Activated gamma-delta T cell treated with Interleukin-2 at 50 U/mL for 16 hours (primary cell): ENCODE measurements at places on chromosomes 16 and 17.

- no peak for DNase-seq
These were observed 94.3 kb downstream of the C17orf67 start for GRCh38 chr17:56739376-56739775.

- no peak for DNase-seq
These were observed 18.0 kb downstream of the TLE7 start for GRCh38 chr16:71423865-71424264.

DNA sequence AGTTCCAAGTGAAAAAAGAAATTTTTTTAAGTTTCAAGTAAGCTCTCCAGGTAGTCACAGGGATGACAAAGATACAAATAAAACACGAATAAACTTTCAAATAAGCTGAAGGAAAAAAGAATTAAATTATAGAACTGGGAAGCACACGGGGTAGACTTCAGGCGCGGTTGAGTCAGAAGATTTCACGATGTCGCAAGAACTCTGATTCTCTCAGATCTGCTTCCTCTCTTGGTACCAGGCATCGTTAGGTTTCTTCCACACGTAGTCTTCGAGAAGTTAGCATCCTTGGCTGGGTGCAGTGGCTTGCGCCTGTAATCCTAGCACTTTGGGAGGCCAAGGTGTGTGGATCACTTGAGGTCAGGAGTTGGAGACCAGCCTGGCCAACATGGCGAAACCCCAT lies 784.1 kb upstream of the RBFOX1 start:
- no peak for DNase-seq

- DNase-seq, result no peak
These were observed 169.2 kb downstream of the LAT start for GRCh38 chr16:29154088-29154487.

- no peak for DNase-seq
These were observed 18.8 kb upstream of the SBK1 start for GRCh38 chr16:28273511-28273910.

GRCh38 chr16:81517629-81518438 lies 73.2 kb downstream of the CMIP start:
- no peak for DNase-seq

DNA sequence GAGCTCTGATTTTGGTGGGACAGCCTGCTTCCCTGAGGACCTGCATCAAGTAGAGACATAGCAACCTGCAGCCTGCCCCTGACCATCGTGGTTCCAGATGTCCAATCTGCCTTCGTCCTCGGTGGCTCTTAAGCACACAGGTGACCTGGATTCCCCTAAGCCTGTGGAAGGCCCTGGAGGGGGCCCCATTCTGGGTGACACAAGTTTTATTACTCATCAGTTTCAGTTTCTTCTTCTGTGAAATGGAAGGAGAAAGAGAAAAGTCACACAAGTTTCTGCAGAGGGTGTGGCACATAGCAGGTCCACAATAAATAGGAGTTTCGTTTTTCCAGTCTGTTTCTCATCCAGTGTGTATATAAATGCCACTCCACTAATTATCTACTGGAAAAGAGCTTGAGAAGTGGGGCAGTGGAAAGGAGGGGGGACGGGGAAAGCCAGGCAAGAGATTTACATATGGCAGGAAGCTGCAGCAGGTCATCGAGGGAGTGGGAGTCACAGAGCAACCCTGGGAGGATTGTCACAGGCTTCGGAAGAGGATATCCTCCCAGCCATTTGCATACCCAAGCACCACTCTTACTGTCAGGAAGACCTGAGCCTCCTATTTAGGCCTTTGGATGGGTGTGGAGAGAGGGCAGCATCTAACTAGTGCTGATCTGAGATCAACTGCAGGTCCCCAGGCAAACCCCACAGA lies 10.0 kb upstream of the NOS2 start:
- no peak for DNase-seq

DNA sequence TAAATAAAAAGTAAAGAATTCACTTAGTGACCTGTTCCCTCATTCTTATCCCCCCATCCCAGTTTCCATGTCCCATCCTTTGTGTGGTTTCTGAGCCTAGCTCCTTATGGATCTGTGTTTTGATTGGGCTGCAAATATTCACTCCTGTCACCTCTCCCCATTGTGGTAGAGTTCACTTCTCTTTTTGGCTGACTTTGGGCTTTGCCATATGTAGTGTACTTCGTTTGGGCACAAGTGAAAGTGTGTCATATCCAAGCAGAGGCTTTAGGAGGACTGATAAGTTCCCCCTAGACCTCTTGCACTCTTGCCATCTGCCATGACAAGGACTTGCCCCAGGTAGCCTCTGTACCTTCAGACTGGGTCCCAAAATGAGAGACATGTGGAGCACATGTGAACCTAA lies 13.0 kb upstream of the DHRS7B start:
- no peak for DNase-seq

DNA sequence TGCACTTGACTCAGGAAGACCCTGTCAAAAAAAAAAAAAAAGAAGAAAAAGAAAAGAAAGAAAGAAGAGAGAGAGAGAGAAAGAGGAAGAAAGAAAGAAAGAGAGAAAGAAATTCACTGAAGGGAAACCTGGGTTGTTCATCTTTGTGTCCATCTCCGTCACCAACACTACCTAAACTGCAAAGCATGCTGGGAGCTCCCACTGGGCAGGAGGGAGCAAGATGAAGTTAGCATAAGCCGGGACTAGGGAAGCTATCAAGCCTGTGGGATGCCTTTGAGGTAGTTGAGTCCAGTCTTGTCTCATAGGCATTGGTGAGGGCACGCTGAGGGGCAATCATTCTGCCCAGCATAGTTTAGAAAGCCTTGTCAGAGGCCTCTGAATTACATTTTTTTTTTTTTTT lies 7.6 kb upstream of the CBFB start:
- no peak for DNase-seq

GRCh38 chr16:62652441-62653120 lies 616.3 kb upstream of the CDH8 start:
- DNase-seq, result no peak

- no peak for DNase-seq
These were observed 10.3 kb downstream of the CSF3 start for GRCh38 chr17:40025559-40025958.
